ENCODE measurements at places on chromosomes 1 and 21.

DNA sequence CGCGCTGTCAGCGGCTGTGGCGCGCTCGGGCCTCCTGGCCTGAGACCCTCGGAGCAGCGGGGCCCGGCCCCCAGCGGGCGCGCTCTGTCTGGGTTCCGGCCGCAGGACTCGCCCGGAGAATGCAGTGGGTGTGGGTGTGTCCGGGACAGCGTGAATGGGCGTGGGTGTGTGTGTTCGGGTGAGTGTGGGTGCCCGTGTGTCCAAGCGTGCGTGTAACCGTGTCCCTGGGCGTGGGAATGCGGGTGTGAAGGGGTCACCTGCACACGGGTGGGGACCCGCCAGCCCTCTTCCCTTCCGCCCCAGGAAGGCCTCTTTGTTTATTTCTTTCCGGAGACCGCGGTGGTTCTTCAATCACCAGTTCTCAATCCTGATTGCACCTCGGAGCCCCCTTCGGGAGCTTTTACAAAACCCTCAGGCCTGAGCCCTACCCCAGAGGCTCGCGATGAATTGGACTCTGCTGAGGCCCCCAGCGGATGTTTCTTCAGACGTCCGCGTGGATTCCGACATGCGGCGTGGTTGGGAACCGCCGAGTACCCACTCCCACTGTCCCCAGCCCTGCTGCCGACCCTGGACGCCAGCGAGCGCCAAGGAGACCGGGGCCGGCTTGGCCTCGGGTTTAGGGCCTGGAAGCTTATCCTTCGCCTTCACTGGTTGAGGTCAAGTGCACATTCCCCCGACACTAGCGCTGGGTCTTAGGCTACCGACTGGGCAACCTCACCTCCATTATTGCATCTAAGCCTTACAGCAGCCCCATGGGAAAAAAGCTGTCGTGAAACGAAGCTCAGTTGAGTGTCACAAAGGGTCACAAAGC lies 19.3 kb downstream of the SERTAD4 start:
- DNase-seq = no peak

DNA sequence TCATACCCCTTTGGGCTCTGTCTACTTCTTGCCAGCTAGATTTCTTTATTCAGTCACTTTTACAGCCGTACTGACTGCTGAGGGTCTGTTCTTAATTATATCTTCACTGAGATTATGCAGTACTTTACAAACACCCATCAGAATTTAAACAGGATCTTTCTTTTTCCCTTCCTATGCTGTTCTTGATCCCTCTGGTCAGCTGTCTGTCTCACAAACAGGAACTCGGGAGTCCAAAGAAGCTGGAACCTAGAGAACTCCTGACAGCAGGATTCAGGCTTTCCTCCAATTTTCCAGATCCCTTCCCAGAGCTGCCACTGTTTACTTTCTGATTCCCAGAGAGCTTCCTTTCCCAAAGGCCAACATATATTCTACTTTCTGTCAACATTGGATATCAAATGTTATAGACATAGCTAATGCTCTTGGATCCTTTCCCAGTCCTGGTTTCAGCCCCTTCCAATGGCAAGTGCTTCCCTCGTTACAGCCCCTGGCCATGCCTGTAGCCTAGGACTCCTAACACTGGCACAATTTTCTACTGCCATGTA lies 59.5 kb downstream of the ATP2B4 start:
- DNase-seq = peak; percentile 49

DNA sequence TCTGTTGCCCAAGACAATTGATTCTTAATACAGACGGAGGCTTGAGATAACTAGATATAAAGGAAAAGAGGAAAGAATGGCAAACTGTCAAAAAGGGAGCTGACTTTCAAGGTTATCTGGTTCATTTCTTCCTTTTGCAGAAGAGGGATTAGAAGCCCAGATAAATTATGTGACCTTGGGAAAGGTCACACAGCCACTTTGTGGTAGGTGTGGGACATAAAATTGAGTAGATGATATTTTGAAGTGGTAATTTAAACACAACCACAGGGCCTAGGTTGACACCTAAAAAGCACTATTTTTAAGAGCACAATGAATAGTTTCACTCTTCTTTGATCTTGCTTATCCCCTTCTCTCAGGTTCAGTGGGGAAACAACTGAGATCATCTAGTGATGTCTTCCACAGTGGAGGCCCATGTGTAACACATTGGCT lies 16.9 kb upstream of the KIAA0040 start:
- no peak for DNase-seq

- no peak for DNase-seq
Measured at GRCh38 chr1:226123591-226124471, 61.3 kb downstream of the H3-3A start.

DNA sequence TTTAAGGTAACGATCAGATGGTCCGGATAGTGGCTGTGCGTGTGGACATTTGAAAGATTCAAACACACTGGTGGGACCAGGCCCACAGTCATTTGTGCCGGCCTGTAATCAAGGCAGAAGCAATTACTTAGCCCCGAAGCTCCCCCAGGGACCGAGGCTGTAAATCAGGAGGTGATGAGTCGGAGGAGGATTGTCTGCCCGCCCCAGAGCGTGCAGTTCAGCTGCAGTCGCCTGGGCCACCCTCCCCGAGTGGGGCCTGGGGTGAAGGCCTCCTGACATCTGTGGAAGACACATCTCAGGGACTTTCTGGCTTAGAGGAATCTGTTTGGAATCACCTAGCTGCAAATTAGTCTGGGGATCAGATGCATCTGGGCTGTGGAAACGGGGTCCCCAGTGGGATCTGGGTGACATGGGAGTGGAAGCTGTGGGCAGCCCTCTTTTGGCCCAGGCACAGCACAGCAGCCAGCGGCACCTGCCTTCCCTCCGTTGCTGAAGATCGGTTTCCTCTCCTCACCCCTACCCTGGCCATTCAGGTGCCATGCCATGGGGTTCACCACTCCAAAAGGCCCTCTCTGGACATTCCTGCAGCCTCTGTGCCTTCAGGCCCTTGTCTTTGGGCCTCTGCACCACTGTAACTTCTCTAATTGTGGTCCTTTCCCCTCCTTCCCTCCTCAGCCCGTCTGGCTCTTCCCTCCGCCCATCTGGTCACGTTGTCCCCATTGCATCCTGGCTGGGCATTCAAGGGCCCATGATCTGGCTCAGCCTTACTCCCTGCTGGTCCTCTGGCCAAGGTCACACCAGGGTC lies 25.7 kb downstream of the LHX4 start:
- no peak for DNase-seq

GRCh38 chr1:169546087-169546995 lies 39.9 kb downstream of the F5 start:
- peak; percentile 65 for DNase-seq

GRCh38 chr1:183694755-183695154 lies 41.6 kb upstream of the APOBEC4 start:
- no peak for DNase-seq

GRCh38 chr1:210646258-210646616 lies 317.5 kb downstream of the HHAT start:
- DNase-seq = no peak

- DNase-seq = no peak
Measured at GRCh38 chr1:36326499-36326898, 3.1 kb upstream of the EVA1B start.

DNA sequence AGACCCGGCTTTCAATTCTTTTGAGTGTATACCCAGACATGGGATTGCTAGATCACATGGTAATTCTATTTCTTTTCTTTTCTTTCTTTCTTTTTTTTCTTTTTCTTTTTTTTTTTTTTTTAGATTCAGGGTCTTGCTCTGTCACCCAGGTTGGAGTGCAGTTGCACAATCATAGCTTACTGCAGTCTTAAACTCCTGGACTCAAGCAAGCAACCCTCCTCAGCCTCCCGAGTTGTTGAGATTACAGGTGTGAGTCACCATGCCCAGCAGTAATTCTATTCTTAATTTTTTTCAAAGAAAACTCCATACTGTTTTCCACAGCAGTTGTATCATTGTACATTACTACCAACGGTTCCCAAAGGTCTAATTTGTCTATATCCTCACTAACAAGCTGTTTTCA lies 13.5 kb upstream of the RNF186 start:
- no peak for DNase-seq

DNA sequence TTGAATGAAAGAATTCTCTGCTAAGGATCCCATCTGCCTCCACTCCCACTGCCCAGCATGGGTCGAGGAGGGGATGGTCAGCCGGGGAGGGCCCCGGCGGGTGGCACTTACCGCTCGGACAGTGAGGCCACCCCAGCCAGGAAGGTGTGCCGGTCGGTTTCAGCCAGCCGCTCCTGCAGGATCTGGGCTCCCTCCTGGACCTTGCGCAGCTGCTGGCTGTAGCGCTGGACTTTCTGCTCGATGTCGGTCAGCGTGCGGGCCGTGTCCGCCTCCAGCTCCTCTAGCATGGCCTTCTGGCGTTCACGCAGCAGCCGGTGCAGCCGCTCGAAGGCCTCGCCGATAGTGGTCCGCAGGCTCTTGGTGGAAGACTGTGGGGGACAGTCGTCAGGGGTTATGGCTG lies 22.3 kb downstream of the TRIM62 start:
- DNase-seq = no peak

- DNase-seq = no peak
Measured at GRCh38 chr21:38714999-38715398, 90.7 kb upstream of the ETS2 start.

DNA sequence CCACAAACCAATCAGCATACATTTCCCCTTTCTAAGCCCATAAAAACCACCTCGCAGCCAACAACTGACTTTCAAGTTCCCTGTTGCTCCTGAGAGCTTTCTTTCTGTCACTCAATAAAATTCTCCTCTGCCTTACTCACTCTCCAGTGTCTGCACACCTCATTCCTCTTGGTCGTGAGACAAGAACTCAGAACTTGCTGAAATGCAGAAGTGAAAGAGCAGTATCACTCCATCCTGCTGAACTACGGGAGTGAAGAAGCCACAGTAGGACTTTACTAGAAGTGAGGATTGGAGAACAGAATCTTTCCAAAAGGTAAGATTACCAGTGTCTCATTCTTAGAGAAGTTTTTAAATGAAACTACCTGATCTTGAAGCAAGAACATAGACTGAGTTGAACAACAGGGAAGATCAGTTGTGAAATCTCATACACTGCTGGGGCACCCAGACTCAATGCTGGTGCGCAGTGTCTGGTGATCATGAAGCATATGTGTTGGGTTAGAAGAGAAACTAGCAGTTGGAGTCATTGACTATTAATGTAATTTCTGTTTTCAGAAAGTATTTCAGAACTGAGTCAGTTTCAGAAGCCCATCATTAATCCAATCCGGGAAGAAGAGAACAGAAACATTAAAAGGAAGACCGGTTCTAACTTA lies 726.9 kb upstream of the TMPRSS15 start:
- no peak for DNase-seq

DNA sequence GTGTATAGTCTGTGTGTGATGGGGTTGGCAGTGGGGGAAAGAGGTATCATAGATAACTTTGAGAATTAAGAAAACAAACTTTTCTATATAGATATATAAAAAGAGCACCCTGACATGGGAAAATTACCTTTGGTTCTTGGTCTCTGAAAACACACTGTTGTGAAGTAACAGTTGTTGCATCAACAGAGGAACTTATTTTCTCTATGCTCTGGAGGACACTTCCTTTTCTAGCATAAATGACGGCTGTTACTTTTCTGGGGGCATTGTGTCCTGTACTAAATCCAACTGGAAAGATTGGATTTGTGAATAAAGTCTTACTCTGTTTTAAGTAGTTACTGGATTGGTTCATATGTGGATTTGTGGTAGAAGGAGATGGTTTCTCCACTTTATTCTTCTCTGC lies 12.6 kb downstream of the LRIF1 start:
- no peak for DNase-seq

GRCh38 chr1:151024540-151025146 lies 11.7 kb upstream of the BNIPL start:
- peak; percentile 22 for DNase-seq

DNA sequence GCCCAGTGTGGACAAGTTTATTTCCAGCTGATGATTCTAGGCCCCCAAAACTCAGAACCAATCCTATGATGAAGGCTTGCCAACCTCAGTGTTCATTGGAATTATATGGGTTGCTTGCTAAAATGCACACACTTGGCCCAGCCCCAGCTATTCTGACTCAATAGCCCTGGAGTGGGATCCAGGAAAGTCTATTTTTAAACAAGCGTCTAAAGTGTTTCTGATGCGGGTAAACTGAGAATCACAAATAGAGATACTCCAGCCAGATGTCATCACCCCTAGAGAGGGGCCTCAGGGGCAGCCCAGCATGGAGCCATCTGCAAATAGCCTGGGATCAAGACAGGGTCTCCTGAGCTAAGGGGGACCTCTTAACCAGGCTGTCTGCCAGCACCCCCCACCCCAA lies 46.0 kb downstream of the PKP1 start:
- no peak for DNase-seq

- DNase-seq = no peak
Measured at GRCh38 chr21:42037943-42038342, 27.8 kb upstream of the ZBTB21 start.

GRCh38 chr1:45535988-45536766 lies 14.4 kb upstream of the AKR1A1 start:
- no peak for DNase-seq

- no peak for DNase-seq
Measured at GRCh38 chr1:228017356-228018124, 10.7 kb downstream of the WNT3A start.

GRCh38 chr1:162285149-162285561 lies 91.5 kb downstream of the SPATA46 start:
- peak; percentile 41 for DNase-seq

GRCh38 chr1:51532853-51533252 lies 13.8 kb upstream of the EPS15 start:
- DNase-seq = no peak

DNA sequence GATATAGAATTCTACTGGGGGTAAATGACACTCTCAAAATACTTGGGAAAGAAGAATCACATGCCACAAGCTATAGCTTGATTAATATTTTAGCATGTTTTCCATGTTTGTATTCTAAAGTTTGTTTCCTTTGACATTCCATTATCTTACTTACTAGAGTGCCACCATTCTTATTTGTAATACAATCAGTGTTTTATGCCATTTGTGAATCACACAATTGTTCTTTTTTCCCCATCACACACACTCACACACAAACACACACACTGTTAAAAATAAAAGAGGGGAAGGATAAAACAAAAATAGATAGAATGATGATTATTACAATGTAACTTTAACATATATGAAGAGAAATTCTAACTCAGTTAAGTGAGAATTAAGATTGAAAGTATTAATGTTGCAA lies 16.0 kb upstream of the TEKT2 start:
- no peak for DNase-seq

DNA sequence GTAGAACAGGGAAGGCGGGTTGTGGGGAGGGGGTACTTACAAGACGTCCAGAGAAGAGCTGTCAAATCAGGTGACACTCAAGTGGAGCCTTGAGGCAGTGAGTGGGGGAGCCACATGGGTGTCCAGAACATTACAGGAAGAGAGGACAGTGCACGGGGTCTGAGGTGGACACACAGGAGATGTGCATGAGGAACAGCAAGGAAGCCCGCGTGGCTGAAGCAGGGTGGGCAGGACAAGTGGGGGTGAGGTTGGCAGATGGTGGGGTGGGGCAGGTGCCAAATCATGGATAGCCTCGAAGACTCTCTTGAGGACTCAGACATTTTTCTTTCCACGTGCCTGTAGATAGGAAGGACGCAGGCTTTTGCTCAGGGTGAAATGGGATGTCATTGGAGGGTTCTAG lies 921 bp downstream of the SMPDL3B start:
- DNase-seq = no peak

- DNase-seq = peak; percentile 15
Measured at GRCh38 chr1:186985889-186986491, 157.2 kb downstream of the PLA2G4A start.

GRCh38 chr1:4428711-4429110 lies 225.7 kb upstream of the AJAP1 start:
- no peak for DNase-seq

GRCh38 chr1:85444381-85444780 lies 20.6 kb downstream of the DDAH1 start:
- DNase-seq = no peak
